ENCODE measurements at places on chromosomes 7 and 10.

DNA sequence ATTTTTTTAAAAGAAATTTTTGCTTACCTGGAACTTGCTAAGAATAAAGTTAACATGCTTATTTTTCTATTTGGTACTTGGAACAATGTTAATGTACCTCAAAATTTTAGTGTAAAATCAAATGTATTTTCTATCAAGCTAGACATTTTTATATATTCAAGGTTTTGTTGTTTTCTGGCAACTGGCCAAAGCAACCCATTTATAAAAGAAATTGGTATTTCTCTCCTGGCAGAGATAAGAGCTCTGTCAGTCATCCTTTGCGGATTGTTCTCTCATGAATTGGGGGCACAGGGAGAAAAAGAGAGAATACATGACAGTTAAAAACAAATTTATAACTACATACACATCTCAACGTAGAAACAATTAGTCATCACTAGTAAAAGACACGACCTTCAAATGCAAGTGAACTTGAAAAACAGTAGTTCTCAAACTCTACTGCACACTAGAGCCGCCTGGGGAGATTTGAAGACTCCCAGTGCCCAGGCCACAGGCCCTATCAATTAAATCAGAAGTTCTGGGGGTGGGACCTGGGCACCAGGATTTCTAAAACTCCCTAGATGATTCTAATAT is 152.4 kb upstream of the LAMB4 start:
- DNase-seq: no peak

DNA sequence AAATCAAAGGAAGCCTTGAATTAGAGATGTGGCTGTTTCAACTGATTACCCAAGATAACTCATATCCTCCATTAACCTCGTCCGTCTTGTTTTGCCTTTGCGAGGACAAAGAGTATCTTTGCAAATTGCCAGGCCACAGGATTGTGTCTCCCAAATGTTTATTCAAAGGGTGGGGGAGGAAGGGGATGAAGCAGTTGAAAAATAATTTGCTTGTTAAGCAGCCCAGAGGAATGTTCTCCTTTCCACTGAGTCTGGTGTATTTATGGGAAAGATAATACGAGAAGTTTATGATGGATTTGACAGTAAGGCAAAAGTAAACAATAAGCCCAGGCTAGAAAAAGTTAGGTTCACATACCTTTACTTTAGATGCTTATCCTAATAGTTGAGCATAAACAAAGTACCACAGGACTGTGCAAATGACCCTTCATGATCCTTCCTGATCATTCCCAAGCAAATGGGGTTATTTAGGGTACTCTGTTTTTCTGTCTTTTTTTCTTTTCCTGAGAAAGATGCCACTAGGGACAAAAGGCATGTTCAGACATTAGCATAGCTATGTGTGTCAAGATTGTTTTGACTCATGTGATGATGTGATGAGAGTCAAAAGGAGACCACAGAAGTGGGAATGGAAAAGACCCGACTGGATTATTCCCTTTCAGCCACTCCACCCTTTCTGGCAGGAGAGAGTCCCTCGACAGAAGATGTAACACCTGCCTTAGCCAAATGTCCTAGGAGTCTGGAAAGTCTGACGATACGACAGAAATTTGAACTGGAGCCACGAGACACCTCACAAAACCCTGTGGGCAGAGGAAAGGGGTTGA is 243.0 kb upstream of the GLI3 start:
- no peak for DNase-seq

DNA sequence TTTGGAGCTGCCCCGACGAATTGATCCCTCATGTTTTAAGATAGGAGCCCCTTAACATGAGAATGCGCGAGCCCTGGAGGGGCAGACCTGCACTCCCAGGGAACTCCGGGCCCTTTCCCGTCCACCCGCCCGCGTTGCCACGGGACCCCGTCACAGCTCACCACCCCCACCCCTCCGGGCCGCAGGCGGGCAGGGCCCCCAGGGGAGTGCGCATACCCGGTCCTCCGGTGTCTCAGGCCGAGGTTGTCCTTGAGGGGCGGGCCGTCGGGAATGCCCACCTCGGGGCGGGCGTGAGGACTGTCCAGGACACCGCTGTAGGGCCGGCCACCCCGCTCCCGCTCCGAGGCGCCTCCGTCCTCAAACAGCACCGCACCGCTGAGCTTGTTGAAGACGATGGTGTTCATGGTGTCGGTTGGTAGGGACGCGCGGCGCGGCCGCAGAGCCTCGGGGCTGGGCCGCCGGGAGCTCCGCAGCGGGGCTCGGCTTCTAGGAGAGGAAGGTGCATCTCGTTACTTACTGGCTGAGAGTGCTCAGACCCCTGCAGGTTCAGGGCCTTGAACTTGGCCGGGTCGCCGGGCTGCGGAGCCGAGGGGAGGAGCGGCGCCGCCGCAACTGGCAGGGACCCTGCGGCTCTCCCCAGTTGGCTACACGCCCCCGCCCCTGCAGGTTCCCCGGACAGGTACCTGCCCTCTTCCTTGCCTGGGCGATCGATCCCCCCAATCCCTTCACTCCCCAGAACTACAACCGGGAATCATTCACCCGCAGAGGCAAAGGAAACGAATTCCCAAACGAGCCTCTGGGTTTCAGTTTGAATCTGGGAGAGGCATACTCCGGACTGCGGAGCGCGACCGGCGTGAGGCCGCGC is 2.4 kb downstream of the MKX start:
- DNase-seq: no peak

DNA sequence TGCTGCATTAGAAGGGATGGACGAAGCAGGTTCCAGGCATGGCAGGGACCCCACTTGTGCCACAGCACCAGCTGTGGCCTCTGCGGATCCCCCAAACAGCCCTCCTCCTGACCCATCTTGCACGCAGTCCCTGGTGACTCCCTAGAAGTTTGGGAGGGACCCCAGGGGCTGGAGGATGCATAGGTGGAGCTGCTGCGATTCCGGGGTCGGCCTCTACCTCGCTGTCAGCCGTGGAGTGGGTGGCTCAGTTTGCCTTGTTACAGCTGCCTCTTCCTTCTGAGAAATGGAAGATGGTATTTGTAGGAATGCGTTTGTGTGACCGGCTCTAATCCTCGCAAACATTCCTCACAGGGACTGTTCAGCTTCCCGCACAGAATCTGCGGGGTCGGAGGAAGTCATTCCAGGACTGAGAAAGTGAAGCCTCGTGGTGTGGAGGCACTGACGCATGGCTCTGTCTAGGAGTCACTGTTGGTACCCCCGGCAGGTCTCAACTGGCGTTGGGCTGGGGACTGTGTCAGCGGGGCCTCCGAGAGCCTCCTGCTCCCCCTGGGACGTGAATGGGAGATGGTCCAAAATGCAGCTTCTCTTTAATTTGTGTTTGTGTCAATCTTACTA is 17.5 kb downstream of the PWWP2B start:
- DNase-seq: no peak

- no peak for DNase-seq
Observed at GRCh38 chr10:67883710-67884312, 645 bp upstream of the SIRT1 start.

DNA sequence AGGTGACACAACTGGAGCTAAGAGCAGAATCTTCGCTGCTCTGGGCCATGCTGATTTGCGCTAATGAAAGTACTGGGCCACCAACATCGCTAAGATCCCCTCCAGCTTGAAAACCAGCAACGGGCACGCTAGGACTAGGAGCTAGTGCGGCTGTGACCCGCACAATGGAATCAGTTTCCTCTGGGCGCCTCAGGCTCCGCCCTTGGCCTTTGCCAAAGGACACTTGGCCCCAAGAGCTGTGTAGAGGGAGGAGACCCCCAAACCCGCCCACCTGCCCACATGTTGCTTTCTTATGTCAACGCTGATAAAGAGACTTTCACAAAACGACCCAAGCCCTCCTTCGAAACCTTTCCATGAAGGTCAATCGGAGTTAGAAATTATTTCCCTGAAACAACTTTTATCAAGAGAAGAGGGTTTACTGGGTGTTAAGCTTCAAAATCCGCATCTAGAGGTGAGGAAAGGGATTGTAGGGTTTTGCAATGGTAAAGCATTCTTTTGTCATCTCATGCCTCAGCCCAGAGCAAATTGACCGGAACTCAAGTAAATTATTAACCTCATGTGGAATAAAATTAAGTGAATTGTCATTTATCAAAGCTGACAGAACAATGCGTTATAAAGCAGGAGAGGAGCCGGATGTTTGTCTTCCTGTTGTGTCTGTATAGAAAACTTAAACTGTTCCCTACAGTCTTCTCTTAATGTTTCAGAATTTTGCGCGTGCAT is 9.4 kb downstream of the ABCB5 start:
- DNase-seq: no peak

DNA sequence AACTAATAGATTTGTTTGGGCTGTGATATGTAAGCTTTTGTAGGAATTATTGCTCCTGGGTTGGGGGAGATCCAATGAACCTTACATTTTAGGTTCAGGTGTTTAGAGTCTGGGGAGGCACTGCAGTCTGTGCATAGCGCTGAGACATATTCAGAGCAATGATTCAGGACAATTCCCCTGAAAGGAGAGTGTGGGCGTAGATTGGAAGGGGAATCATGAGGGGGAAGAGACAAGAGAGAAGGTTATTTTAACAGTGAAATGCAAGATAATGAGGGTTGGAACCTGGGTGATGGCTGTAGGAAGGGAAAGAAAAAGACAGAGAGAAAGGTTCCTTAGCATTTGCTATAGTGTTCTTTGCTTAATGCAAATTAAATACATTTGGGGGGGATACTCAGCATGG is 1013.4 kb downstream of the REEP3 start:
- no peak for DNase-seq

DNA sequence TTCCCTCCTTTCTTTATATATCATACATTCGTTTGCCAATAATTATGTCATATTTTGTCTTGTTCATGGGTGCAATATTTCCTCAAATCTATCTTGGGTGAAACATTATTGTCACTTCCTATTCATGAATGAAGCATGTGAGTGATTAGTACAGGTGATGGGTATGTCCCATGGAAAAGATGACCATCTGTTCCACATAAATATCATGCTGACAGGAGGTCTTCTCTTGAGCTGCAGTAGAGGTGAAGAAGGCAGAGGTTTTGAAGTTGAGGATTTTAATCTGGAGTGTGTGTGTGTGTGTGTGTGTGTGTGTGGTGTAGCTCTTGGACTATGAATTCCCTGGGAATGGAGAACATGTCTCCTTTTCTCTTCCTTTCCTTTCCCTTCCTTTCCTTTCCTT is 350.5 kb upstream of the CHRM2 start:
- no peak for DNase-seq

- peak; percentile 80 for DNase-seq
Observed at GRCh38 chr7:27160546-27161213, 4.2 kb upstream of the HOXA7 start.

DNA sequence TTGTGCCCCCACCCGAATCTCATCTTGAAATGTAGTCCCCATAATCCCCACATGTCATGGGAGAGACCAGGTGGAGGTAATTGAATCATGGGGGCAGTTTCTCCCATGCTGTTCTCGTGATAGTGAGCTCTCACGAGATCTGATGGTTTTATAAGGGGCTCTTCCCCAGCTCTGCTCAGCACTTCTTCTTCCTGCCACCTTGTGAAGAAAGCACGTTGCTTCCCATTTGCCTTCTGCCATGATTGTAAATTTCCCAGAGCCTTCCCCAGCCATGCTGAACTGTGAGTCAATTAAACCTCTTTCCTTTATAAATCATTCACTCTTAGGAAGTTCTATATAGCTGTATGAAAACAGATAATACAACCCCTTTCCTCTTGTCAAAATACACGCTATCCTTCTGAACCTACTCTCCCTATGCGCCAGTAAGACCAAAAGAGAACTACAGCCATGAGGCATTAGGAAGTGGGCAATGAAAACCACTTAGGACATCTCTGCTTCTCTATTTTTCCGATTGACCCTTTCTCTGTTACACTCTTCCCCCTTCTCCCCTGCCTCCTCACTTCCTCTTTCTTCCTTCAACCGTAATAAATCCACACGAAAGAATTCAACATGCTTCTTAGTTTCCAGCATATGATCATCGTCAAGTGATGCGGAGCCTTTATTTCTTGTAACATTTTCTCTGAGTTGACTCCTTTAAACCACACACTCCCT is 101.2 kb upstream of the WDR11 start:
- no peak for DNase-seq

GRCh38 chr10:107422681-107423080 is 258.2 kb upstream of the SORCS1 start:
- DNase-seq: no peak

- no peak for DNase-seq
Observed at GRCh38 chr10:94370501-94370900, 7.8 kb upstream of the NOC3L start.

DNA sequence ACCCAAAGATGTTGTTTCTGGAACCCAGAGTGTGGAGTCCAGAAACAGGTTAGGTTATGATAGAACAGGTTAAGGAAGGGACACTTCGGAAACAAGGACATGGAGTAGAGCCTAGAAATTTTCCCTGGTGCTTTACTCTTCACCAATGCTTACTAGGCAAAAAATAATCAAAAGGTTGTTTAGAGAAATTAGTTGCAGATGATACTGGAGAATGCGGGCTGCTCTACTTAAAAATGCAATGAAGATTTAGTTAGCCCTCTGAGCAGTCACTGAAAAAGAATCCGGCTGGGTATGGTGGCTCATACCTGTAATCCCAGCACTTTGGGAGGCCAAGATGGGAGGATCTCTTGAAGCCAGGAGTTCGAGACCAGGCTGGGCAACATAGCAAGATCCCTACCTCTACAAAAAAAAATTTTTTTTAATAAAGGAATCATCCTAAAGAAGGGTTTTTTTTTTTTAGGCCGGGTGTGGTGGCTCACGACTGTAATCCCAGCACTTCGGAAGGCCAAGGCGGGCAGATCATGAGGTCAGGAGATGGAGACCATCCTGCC is 3.3 kb upstream of the UBE2H start:
- DNase-seq: no peak

DNA sequence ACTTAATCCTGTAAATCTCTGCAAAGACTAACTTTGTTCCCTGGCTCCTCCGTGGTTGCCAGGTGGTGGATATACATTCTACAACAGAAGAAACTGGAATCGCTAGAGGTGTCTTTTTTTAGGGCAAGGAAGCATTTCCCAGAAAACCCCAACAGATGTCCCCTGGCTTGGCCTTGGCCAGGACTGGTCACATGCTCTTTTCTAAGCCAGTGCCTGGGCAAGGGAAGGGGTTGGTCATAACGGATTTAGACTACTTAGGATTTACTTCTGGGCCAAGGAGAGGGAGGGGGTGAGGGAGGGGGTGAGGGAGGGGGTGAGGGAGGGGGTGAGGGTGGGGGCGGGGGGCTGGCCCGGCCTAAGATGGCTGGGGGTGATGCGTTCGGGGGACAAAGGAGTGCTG is 105.7 kb downstream of the SNX10 start:
- no peak for DNase-seq

DNA sequence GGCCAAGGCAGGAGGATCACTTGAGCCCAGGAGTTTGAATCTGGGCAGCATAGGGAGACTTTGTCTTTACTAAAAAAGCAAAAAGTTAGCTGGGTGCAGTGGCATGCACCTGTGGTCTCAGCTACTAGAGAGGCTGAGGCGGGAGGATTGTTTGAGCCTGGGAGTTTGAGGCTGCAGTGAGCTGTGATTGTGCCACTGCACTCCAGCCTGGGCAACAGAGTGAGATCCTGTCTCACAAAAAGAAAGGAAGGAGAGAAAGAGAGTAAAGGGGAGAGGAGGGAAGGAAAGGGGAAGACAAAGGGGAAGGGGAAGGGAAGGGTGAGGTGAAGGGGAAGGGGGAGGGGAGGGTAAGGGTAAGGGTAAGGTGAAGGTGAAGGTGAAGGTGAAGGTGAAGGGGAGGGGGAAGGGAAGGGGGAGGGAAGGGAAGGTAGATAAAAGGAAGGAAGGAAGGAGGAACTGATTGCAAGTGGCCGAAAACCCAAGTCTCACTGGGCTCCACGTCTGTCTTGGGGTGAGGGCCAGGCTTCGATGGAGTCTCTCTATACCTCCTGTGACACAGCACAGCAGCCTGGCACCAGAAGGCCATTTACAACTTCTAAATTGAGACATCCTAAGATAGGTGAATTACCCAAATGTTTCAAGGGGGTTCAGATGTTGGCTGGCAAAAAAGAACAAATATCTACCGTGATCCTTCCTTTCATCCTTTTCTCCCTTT is 4.0 kb upstream of the KLRG2 start:
- DNase-seq: no peak
